ENCODE measurements at places on chromosomes 7 and 10. TPM values are rescaled to one million over a fixed set of nuclear protein-coding genes. Genes with fewer than 3 reads are reported as not detected.
A peak's percentile ranks its signal among the peaks of the same experiment; 100 is the strongest.

GRCh38 chr7:29408841-29409243 is 154.8 kb upstream of the PRR15 start:
- DNase-seq = peak; percentile 70

GRCh38 chr10:30534465-30535144 is 94.9 kb downstream of the LYZL2 start:
- peak; percentile 86 for DNase-seq

- DNase-seq = peak; percentile 63
Observed at GRCh38 chr7:27697861-27698430, 35.3 kb upstream of the HIBADH start.

GRCh38 chr10:23630376-23630775 is 191.5 kb downstream of the OTUD1 start:
- DNase-seq = no peak

GRCh38 chr10:124630551-124630950 is 113.6 kb downstream of the FAM53B start:
- DNase-seq = no peak

- DNase-seq = no peak
Observed at GRCh38 chr7:87395442-87396020, 50.1 kb downstream of the CROT start.

DNA sequence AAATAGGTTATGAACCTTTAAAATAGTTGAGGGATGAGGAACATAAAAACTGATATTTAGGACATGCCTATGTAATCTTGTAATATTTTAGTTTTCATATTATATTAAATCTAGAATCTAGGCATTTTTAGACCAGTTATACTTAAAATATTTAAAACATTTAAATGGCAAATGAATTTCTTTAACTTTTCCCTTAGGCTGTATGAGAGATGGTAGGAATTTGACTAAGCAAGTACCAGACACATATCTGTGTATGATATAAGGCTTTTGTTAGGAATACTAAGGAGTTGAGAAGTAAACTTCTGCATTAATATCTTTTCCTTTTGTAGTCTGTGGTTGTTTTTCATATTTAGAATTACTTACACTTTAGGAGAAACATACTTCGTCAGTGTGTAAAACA is 25.1 kb downstream of the SEPTIN7 start:
- no peak for DNase-seq

DNA sequence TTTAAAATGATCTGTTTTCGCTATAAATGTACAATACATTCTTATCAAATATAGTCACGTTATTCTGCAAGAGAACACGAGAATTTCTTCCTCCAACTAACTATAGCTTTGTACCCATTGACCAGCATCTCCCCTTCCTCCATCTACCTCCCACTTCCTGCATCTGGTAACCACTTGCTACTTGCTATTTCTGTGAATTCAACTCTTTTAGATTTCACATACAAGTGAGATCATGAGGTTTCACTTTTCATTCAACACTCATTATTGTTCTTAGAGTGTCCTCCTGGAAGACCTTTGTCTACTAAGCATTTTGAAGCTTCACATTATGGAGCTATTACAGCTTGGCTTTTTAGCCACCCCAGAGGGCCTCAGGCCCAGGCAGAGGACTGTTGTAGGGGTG is 741.3 kb upstream of the FZD8 start:
- DNase-seq = no peak

DNA sequence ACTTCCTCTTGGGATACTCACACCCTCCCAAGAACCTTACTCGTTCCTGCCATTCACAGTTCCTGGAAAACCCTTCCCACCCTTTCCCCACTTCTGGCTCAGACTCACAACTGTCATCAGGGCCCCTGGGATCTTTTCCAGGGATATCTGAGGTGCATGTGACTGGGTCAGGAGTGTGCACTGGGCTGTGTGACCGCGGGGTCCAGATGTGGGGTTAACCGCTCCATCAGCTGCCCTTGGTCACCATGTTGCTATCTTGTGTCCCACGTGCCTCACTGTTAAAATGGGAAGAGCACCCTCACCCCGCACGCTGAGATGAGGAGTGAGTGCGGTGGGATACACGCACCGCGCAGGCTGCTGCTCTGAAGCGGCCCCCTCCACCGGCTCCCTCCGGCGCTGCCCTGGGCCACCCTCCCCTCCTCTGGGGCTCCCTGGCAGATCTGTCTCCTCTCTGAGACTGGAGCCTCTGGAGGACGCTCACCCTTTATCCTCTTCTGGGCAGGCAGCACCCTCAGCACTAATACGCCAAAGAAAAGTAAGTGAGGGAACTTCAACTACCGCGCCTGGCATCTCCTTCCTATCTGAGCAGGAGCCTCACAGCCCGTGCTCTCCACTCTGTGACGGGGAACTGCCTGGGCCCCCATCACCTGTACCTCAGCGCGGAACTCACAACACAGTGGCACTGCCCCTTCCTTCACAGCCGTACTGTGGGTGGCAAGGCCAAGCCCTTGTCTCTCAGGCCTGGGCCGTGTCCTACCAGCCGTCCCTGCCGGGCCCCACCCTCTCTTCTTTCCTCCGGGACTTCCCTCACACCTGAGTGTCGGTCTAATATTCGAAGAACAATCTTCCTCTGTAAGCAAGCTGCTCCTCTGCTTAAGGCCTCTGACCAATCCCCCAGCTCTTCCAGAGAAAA is 15.6 kb downstream of the COBL start:
- no peak for DNase-seq

- DNase-seq = no peak
Observed at GRCh38 chr7:84678841-84679240, 484.3 kb upstream of the SEMA3A start.

DNA sequence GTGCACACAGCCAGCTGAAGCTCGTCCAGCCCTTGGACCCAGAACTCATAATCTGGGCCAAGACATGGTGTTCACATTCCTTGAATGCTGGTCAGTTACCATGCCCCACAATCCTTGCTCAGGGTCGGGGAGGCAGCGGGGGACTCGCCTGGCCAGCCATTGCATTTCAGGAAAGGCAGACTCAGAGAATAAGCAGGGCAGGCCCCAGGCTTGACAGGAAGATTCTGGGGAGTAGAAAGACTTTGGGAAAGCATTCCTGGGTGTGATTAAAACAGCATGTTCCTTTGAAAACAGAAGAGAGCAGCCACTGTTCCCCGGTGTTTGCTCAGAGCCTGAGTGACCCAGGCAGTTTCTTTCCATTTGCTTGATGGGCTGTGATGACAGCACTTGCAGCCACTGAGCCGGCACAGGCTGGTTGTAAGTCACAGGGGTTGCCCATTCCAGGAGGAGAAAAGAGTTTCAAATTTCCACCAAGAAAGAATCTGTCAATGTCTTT is 473.7 kb downstream of the TYW1 start:
- no peak for DNase-seq

Gene BTBD16
- total RNA-seq = not detected

Gene HMX3
- total RNA-seq = not detected

Gene ZMIZ2
- 442 TPM for total RNA-seq

Gene ZNF735
- total RNA-seq = not detected
